ENCODE measurements at places on chromosomes 1 and 21.
A peak's percentile ranks its signal among the peaks of the same experiment; 100 is the strongest.

DNA sequence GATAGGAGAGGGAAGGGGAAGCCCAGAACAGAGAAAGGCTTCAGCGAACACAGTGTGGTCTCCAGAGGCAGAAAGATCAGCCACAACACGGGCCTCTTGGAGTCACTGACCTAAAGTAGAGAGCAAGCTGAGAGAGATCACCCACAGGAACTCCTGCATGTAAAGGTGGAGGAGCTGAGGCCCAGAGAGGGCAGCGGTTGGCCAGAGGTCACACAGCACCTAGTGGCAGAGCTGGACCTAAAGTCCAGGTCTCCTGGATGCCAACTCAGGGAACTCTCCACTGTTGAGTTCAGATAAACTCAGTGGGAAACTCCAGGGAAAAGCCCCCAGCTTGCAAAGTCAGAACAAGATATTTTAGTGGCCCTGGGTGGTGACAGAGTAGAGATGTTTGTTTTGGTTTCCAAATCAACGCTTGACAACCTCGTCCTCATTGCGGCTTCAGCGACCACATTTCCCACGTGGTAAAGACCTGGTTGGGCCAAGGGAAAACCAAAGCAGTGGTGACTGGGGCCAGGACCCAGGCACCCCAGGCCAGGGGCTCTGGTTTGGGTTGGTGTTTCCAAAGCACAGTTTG is 4.6 kb downstream of the IFFO2 start:
- DNase-seq, result no peak

DNA sequence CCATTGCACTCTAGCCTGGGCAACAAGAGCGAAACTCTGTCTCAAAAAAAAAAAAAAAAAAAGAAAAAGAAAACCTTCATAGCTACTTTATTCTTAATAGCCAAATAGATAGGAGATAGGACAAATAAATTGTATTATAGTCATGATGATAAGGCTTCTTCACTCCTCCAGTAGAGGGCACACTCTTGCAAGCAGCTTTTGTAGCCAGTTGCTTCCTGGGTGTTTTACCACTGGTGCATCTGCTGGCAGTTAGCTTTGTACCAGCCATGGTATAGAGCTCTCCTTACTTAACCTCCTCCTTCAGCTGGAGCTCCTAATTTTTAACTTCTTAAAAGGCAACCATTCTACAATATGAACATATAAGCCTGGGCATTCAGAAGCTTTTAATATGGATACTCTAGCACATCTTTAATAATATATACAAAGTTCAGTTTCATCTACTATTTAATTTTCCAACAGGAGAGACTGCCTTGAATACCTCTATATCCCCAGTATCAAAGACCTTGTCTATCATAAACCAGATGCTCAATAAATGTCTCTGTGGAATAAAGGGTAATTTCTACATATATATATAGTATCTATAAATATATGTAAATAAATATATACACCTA is 35.8 kb downstream of the EVI5 start:
- peak; percentile 11 for DNase-seq

GRCh38 chr1:226872437-226872836 is 2.0 kb downstream of the PSEN2 start:
- DNase-seq, result no peak

- no peak for DNase-seq
These were observed 56.2 kb upstream of the COL18A1 start for GRCh38 chr21:45348591-45349327.

DNA sequence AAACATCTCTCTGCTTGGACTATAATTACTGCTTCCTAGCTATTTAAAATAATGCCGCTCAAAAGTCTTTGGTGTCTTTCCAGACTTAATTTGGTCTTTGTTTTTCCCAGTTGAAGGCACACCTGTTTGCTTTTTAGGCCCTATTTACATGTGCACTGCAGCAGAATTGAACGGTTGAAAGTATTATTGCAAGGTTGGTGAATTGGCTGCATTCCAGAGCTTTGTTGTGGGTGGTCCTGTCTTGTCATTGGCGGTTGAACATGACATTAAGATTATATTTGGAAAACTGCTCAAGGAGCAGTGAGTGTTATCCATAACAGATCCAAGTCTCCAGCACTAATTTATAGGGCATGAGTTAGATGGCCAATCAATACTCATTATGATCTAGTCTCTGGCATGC is 656.3 kb downstream of the PTPRC start:
- no peak for DNase-seq

GRCh38 chr1:32714277-32714676 is 11.7 kb upstream of the SYNC start:
- DNase-seq, result no peak

GRCh38 chr1:26959722-26960624 is at the start of gene KDF1:
Gene KDF1, minus strand, starts transcription at chr1:26960468. Its CDS starts 8,088 bp downstream, at chr1:26952380.
- DNase-seq, result peak; percentile 7

DNA sequence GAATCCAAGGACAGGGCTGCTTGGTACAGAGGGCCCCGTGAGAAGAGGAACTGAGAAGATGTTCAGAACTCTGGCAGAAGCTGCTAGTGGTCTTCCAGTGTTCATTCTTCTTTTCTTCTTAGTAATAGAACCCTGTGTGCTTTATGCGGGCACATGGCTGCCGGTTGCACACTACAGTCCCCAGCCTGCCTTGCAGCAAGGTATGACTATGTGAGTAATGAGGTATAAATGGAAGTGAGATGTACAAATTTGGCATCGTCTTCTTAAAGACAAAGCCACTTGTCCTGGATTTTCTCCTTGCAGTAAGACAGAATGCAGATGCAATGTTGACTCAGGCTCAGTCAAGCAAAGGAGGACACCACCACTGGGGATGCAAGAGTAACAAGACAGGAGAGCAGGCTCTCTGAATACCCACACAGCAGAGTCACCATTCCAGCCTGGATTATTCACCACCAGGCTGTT is 15.0 kb upstream of the ATP1B1 start:
- DNase-seq, result no peak

DNA sequence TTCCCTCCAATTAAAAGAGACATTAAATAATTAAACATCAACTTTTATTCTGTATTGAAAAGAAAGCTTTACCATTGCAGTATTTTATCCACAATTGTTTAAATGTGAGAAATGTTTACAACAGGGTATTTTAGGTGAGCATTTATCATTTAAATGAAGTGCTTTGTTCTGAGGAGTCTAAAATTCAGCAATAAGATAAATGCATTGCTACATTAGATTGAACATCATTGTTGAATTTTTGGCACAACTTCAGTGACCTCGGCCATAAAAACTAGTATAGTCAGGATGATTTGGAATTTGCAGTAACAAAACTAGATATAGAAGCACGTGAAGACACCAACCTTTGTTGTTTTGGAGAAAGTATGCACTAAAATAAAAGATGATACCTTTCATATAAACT is 692.9 kb downstream of the USP25 start:
- DNase-seq, result no peak

DNA sequence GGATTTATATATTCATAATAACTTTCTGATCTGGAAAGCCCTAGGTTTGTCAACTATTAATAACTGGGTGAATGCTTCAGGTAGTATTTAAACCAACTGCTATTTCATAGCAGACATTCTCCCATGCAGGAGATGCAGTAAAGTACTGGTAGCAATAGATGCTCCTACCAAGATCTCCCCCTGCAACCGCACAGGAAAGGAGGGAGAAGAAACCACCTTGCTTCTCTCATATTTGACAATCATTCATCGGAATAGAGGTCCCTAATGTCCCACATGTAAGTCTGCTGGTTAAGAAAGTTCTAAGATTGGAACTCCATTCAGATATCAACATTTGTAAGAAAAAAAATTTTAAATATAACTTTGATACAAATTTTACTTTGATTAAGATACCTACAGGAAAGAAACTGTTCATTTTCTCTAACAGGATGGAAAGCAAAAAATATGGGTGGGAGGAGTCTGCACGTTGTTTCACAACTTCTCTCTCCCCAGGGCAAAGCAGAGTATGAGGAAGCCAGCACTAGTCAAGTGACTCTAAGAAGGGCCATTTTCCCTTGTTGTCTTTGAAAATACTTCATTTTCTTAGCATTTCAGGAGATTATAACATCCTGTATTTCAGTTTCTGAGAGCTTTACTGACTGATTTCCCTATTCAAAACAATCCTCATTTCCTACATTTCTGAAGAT is at the start of gene PYHIN1:
TSS of gene PYHIN1 (plus strand) at position 498 of the 683 bp plus-strand sequence. CDS start 5,359 bp downstream, outside the sequence.
- DNase-seq, result no peak

DNA sequence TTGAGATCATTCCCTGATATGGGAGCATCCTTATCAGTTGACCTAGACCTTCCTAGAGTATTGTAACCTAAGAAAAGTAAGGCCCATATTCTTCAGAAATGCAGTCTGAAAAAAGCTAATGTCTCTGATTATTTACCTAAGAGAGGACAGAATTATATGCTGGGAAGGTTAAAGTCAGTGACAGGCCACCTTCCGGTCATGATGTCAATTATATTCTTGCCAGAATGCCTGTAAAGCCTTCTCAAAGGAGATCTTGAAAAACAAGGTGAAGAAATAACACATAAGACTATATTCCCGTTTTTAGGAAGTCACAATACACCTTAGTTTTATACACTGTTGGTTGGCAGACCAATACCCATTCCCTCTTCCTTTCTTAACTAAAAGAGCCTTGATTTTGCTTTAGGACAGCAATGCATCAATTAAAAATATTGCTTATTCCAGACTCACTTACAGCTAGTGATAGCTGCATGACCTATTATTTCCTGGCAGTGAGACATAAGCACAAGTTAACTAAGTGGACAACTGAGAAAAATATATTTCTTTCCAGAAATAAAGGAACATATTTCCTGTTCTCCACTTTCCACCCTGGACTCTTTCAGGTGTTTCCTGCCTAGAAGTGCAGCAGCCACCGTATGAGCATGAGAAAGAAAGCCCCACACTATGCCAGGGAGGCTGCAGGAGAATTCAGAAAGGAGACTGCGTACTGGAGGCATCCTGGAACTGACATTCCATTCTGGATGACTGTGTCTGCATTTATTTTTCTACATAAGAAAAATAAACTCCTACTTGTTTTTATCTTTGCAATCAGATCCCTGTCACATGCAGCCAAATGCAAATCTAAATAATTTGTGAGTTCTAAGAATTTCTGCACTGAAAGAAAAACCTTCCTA is 332.9 kb upstream of the PTBP2 start:
- DNase-seq, result no peak

GRCh38 chr1:20072771-20073170 is 2.8 kb downstream of the PLA2G5 start:
- DNase-seq, result no peak

- no peak for DNase-seq
These were observed 15.2 kb downstream of the STYXL2 start for GRCh38 chr1:167109125-167109524.

- peak; percentile 13 for DNase-seq
These were observed 31.2 kb downstream of the CDCP2 start for GRCh38 chr1:54121482-54122134.

- DNase-seq, result no peak
These were observed 224.0 kb downstream of the PTBP2 start for GRCh38 chr1:96945509-96946084.

DNA sequence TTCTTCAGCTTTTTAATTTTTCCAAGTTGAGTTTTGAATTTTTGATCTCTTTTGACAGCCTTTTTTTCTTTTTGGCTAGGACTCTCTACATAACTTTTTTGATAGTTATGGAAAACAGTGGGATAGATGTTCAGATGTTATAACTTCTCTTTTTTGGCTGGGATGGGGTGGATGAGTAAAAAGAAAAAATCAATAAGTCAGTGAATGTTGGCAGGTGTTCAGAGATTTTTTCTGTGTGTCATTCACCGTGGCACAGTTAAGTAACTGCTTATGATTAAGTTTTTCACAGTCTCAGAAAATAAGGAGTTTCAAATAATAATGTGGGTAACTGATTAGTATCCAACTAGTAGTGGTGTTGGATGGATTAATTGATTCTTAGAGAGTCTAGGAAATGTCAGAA is 24.0 kb downstream of the HS2ST1 start:
- no peak for DNase-seq

DNA sequence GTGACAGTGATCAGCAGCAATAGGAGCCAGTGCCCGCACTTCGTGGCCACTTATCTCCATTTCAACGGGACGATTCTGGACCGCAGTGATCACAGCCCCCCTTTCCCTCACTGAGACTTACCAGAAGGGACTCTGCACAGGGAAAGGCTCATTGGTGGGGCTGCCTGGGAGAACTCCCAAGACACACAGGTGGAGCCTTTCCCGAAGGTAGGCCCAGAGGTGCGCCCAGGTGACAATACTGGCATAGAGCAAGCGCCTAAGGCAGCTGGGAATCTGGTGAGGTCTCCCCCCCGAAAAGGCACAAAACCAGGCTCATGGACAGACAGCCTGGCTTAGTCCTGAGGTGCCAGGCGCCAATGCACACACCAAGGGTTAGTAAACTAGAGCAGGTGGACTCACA is 318.9 kb downstream of the AJAP1 start:
- no peak for DNase-seq

- DNase-seq, result no peak
These were observed 9.0 kb upstream of the RBM8A start for GRCh38 chr1:145936247-145936646.

GRCh38 chr1:247576514-247576913 is 11.6 kb upstream of the OR2G2 start:
- peak; percentile 3 for DNase-seq

DNA sequence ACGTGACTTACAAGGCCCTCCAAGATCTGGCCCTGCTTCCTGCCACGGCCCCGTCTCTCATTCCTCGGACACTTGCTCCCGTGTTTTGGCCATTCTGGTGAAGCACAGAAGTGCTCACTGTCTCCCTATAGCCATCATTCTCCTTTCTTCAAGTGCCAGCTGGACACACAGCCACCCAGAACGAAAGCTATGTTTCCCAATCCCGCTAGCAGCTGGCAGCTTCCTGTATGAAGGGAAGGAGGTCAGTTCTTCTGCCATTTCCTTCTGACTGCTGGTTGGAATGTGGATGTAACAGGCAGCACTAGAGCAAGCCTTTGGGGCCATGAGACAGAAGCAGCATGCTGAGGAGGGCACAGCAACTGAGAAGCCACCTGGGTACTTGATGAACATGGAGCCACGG is 82.8 kb downstream of the TGFBR3 start:
- no peak for DNase-seq

DNA sequence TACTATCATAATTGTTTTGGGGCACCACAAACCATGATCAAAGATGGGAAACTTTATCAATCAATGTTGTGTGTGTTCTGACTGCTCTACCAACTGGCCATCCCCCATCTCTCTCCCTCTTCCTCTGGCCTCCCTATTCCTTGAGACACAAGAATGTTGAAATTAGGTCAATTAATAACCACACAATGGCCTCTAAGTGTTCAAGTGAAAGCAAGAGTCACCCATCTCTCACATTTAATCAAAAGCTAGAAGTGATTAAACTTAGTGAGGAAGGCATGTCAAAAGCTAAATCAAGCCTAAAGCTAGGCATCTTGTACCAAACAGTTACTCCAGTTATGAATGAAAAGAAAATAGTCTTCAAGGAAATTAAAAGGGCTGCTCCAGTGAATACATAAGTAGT is 390.3 kb upstream of the NFIA start:
- no peak for DNase-seq

- no peak for DNase-seq
These were observed 9.7 kb upstream of the KRTAP7-1 start for GRCh38 chr21:30839304-30839703.

- DNase-seq, result no peak
These were observed 10.5 kb upstream of the RNF223 start for GRCh38 chr1:1084372-1085170.

All from NCI-H1436 treated with DMSO at 0.1 percent for 48 hours (cell line).